ENCODE measurements at places on chromosomes 4 and X.

DNA sequence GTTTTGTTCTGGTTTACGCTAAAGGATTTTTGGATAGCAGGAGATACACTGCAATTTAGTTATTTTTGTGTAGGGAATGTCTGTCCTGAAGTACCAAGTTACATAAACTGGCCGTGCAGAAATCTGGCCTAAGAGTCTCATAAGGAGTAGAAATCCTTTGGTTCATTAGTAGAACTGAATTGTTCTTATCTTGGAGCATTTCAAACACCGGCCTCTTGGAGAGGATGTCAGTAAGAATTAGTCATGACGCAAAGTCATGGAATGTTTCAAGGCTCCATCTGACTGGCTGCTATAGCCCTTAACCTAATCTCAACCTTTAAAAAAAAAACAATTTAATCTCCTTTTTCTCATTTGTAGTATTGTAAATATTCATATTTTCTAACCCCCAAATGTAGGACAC is 15.2 kb downstream of the PDLIM3 start:
- DNase-seq, result no peak

DNA sequence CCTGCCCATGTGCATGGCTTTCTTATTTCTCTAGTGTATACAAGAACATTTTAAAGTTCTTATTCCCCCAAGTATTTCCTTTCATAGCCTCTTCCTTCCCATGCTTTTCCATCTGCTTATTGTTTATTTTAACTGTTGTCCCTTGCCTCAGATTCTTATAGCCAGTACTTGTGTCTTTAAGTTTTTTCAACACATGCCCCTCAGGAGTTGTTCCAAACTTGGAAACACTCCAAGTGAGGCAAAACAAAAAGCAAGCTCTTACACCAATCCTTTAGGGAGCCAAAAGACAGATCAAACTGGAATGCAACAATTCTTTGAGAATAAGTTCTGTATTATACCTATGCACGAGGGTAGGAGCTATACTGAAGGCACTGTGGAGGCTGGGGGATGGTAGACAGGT is 222.0 kb upstream of the STK26 start:
- DNase-seq, result no peak

- no peak for DNase-seq
These were observed 139.3 kb upstream of the VCX2 start for GRCh38 chrX:8310409-8310808.

- no peak for DNase-seq
These were observed 33.4 kb upstream of the UBQLN2 start for GRCh38 chrX:56530011-56530410.

DNA sequence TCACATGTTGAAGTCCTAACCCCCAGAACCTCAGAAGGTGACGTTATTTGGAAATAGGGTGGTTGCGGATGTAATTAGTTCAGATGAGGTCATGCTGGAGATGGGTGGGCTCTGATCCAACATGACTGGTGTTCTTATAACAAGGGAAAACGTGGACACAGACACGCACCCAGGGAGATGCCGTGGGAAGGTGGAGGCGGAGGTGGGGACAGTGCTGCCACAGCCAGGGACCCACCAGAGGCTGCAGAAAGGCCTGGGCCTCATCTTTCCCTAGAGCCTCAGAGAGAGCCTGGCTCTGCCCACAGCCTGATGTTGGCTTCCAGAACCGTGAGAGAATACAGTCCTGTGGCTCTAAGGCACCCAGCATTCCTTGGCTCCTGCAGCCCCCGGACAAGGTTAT is 7.9 kb upstream of the HMX1 start:
- DNase-seq, result no peak

- no peak for DNase-seq
These were observed 183.7 kb downstream of the FBXW7 start for GRCh38 chr4:152352215-152352614.

DNA sequence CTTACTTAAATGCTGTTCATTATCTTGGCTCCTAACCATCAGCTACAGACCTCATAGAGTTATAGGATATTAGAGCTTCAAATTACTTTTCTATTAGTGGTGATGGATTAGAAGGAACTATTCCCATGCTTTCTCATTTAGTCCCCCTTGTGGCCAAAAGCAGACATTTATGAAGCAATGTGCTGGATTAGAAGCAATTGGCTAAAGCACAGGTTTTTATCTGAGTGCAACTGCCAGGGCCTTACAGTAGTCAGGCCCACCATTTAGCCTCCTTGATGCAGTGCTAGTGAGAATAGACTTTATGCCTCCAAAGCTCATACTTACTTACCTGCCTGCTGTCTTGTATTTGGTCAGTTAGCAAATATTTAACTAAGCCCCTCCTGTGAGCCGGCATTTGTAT is 93.0 kb downstream of the TSPAN7 start:
- DNase-seq, result no peak

GRCh38 chrX:150255441-150256296 is 107.4 kb upstream of the MAMLD1 start:
- no peak for DNase-seq

DNA sequence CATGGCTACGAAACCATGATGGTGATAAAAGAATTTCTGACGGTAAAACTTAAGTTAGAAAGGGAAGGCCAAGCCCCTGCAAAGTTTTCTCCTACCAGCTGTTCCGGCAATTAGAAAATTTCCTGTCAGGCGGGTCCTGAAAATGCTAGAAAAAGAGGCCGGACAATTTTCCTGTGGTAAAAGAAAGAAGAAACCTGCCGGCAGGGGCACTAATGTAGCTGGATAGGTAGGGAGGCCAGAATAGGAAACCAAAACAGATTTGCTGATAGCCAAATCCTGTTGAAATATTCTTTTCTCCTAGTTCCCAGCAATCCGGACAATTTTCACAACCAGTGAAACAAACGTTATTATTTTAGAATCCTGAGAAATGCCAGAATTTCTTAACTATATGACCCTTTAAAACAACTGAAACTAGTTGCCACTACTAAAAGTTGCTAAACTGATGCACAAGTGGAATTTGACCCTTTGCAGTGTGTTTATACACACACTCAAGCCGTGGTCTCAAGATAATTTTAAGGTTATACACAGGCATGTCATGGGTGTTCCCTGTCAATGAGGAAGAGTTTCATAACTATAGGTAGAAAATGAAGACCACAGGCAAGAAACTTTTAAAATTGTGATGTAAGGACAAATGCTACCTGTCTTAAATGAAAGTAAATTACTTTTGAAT is 47.7 kb downstream of the RPS6KA3 start:
- no peak for DNase-seq

DNA sequence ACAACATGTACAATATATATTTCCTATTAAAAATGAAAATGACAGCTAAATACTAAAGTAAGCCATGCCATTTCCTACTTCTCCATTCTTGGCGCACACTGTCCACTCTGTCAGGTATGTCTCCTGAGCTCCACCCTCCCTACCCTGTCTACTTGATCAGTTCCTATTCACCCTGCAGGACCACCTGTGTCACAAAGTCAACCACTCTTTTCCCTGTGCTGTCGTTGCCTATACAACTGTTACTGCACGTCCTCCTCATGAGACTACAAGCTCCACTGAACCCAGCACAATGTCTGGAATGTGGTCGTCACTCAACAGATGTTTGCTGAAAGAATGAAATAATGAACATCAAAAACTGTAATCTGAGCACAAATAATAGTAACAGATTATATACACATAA is 54.9 kb downstream of the SLC9A7 start:
- DNase-seq, result no peak

DNA sequence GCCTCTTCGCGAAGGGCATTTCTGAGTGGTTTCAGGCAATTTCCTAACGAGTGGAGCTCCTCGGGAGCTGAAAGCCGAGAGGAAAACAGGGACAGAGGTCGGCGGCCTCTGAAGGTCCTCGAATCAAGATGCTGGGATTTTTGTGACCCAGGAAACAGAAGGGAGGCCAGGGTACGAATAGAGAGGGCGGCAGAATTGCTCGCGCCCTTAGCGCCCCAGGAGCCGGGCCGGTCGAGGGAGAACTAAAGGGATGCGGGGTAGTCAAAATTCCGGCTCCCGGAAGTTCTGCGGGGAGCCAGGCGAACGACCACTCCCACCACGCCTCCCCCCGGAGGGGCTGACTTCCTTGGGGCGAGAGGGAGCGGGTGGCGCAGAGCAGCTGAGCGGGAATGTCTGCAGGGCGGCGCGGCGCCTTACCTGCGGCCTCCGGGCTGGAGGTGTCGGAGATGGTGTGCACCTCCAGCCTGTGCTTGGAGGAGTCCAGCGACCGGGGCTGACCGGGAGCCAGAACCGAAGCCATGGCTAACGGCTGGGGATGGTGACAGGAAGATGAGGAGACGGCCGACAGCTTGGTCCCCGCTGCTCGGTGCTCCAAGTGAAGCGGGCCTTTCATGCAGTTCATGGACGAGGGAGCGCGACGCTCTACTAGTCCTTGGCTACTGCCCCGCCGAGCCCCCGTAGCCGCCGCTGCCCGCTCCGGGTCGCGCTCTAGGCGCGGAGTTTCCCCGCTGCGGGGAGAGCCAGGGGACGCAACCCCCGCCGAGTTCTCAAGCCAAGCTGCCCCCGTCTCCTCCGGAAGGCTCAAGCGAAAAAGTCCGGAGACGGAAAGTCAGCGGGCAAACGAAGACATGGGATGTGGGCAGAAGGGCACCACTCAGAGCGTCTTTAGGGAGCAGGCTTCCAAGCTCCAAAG is 782 bp downstream of the PITX2 start:
- DNase-seq, result no peak

- DNase-seq, result no peak
These were observed 15.1 kb upstream of the PPP2R2C start for GRCh38 chr4:6487466-6487865.

DNA sequence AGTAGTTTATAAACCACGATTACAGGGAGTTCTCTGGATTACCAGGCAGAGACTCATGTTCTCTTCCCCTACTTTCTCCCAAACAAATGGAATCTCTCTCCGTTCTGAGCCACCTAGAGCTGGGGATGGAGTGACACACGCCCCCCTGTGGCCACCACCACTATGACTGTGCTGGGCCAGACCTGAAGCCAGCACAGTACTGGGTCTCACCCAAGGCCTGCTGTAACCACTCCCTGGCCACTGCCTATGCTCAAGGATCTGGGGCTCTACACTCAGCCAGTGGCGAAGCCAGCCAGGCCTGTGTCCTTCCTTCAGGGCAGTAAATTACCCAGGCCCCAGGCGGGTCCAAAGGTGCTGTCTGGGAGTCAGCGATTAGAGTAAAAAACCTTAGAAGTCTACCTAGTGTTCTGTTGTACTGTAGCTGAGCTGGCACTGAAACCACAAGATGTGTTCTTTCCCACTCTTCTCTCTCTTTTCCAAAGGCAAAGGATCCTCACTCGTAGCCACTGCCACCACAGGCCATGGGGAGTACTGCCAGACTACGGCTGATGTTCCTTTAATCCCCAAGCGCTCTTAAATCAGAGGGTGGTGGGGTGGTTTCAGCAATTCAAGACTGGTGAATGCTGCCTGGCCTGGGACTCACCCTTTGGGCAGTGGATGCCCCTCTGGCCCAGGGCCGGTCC is 412.2 kb upstream of the ARX start:
- DNase-seq, result no peak

DNA sequence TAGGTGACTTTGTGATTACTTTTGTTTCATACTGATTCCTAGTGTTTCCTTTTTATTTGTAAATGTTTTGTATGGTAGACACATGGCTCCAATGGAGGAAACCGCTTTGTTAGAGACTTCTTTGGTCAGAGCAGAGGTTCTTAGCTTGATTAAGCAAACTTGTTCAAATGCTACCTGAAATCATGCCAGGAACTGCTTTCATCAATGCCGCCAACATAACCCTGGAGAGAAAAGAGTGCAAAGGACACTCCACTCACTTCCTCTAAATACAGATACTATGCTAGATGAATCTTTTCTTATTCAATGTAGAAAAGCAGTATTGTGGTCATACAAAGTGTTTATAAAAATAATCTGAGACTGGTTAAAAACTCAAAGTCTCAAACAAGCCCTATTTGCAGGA is 25.7 kb upstream of the COX7B2 start:
- no peak for DNase-seq

DNA sequence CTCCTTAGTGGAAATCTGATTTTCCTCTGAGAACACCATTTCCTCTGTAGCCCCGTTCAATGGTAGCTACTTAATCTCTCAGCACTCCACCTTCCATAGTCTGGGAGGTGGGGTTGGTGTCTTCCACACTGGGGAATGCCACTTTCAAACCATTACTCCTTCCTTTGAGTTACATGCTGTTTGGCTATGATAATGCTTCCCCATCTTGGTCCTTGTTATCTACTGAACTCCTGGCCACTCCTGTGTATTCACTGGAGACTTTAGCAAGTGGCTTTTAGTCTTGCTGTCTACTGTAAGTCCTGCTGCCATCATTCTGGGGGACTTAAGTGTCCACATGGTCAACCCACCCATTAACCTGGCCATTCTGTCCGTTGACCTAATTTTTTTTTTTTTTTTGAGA is 63.9 kb upstream of the SMIM10 start:
- DNase-seq, result no peak

GRCh38 chr4:139740531-139741041 is 75.0 kb downstream of the MGST2 start:
- DNase-seq, result peak; percentile 69

- DNase-seq, result no peak
These were observed 701.8 kb downstream of the PCDH7 start for GRCh38 chr4:31422006-31422405.

DNA sequence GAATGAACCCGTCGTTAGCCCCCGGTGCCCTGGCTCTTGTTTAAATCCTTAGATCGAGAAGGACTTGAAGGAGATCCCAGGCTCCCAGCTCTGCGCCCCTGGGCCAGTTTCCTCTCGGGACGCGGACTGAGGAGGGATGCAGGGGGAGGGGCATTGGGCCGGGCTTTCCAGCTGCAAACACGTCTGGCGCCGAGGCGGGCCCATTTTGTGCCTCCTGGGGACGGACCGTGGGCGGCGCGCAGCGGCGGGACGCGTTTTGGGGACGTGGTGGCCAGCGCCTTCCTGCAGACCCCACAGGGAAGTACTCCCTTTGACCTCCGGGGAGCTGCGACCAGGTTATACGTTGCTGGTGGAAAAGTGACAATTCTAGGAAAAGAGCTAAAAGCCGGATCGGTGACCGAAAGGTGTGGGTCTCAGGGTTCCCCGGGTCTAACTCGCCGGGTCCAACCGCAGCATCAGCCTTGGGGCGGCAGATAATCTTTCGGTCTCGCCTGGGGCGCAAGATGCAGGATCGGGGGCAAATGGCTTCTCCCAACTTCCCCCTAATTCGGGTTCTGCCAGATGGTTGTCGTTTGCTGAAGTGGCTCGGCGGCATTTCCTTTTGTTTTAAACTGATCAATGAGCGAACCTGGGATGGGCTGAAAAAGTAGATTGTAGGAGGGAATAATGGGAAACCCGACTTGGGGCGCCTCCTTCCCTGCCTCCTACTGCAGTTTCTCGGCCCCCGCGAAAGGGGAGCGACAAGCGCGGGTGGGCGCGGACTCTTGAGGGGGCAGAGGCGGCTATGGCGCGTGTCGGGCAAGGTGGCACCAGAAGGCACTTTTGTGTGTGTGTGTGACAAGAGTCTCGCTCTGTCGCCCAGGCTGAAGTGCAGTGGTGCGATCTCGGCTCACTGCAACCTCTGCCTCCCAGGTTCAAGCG is 2.9 kb downstream of the PDGFRA start:
- no peak for DNase-seq

GRCh38 chrX:106247162-106247561 is 79.1 kb downstream of the PWWP3B start:
- DNase-seq, result no peak

- no peak for DNase-seq
These were observed 5.0 kb downstream of the PNCK start for GRCh38 chrX:153668423-153669173.

- DNase-seq, result no peak
These were observed 20.2 kb upstream of the LIMCH1 start for GRCh38 chr4:41517747-41518146.
